ENCODE measurements at places on chromosomes 16 and 17. TPM values are rescaled to one million over a fixed set of nuclear protein-coding genes. Genes with fewer than 3 reads are reported as not detected.

DNA sequence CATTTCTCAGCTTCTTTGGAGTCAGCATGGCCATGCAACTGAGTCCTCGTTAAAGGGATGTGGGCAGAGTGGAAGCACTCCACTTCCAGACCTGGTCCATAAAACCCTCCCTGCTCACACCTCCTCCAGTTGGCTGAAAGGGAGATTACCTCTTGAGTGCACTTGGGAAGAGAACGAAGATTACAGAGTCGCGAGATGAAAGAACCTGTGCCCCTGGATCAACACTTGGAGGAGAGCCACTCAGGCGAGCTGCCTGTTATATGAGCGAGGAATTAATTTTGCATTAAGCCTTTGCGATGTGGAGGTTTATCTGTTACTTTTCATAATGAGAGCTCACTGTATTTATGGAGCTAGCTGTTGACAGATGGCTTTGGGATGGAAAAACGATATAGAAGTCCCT lies 147.9 kb downstream of the MAF start:
- no peak for DNase-seq
- H3K27me3 ChIP-seq = no peaks in the 10 kb centered on the region
- no peaks in the 10 kb centered on the region for H3K4me1 ChIP-seq
- H3K27ac ChIP-seq = no peak overlapping the region

AURKB gene
- 3.7 TPM for total RNA-seq

GRCh38 chr17:45763182-45763581 lies 20.9 kb upstream of the CRHR1 start:
- H3K4me3 ChIP-seq = no peak overlapping the region
- H3K36me3 ChIP-seq = no peaks in the 10 kb centered on the region
- no peaks in the 10 kb centered on the region for H3K27me3 ChIP-seq
- no peak for DNase-seq
- no peaks in the 10 kb centered on the region for H3K4me1 ChIP-seq
- H3K27ac ChIP-seq = no peak overlapping the region

USP36 gene
- 48.1 TPM for total RNA-seq

DNA sequence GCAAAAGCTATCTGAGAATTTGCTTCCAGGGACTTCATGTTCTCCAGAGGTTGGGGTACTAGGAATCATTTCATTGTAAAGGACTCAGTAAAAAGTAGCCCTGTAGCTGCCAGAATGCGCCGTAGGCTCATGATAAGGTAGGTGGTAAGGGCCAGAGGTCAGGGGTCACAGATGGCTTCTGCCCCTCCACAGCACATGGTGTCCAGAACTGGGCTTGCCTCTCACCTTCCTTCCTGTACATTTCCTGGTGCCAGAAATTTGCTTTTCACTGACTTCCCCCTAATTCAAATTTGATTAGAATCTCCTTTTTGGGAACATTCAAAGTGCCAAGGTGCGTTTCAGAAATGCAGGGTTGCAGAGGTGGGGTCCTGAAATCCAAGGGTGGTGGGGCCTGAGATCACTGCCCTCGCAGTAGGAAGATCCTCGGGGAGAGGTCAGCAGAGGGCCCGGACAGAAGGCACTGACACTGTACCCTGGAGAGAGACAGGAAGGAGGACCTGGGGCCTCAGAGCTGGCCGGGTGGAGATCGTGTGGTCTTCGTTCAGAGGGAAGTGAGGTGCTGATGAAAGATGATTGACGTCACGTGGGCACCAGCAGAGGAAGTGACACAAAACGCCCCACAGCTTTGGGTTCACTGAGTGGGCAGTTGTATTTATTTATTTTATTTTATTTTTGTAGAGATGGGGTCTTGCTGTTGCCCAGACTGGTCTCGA lies 25.5 kb upstream of the METRNL start:
- peaks cover 26% of the 10 kb centered on the region for H3K4me1 ChIP-seq
- no peak for DNase-seq
- H3K36me3 ChIP-seq = no peaks in the 10 kb centered on the region
- H3K4me3 ChIP-seq = no peak overlapping the region
- H3K27me3 ChIP-seq = no peaks in the 10 kb centered on the region
- H3K27ac ChIP-seq = no peak overlapping the region

GPR179 gene
- 0.10 TPM for total RNA-seq

GRCh38 chr17:7553356-7553755 lies 4.5 kb downstream of the TNFSF12 start:
- no peaks in the 10 kb centered on the region for H3K36me3 ChIP-seq
- no peak for DNase-seq
- H3K4me1 ChIP-seq = peaks cover 13% of the 10 kb centered on the region
- no peak overlapping the region for H3K27ac ChIP-seq
- no peak overlapping the region for H3K4me3 ChIP-seq
- no peaks in the 10 kb centered on the region for H3K27me3 ChIP-seq

DNA sequence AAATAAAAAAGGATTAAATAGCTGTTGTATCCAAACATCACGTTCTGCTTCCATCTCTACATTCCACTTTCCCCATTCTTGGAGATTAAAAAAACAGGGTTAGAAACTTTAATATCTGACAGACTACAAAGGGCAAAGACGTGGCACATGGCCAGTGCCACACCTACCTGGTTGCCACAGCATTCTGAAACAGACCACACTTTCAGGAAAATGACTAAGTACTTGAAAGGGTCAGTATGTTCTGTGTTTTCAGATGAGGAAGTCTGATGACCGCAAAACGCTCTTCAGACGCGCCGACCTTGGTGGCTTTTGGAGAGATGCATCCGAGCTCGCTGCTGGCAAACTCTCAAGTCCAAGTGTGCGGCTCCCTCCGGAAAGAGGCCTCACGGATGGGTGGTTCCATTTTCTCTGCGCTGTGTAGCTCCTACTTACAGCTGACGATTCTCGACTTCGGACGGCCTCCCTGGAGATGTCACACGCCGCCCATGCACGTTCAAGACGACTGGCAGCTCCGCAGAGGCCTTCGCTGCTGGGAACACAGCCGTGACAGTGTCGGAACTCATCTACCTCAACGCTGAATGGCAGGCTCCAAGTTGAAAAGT lies 15.5 kb downstream of the MAP1LC3B start:
- no peaks in the 10 kb centered on the region for H3K4me1 ChIP-seq
- no peak overlapping the region for H3K27ac ChIP-seq
- H3K36me3 ChIP-seq = peaks cover 49% of the 10 kb centered on the region
- peak; percentile 80 for DNase-seq
- no peaks in the 10 kb centered on the region for H3K27me3 ChIP-seq

GRCh38 chr17:56887105-56887504 lies 26.7 kb downstream of the TRIM25 start:
- H3K36me3 ChIP-seq = no peaks in the 10 kb centered on the region
- H3K27ac ChIP-seq = no peak overlapping the region
- DNase-seq = peak; percentile 4
- H3K4me1 ChIP-seq = no peaks in the 10 kb centered on the region

- no peaks in the 10 kb centered on the region for H3K4me1 ChIP-seq
- H3K4me3 ChIP-seq = no peak overlapping the region
- no peaks in the 10 kb centered on the region for H3K36me3 ChIP-seq
- peaks cover 4% of the 10 kb centered on the region for H3K27me3 ChIP-seq
Observed at GRCh38 chr17:79174905-79175856, 100.6 kb downstream of the ENGASE start.

DNA sequence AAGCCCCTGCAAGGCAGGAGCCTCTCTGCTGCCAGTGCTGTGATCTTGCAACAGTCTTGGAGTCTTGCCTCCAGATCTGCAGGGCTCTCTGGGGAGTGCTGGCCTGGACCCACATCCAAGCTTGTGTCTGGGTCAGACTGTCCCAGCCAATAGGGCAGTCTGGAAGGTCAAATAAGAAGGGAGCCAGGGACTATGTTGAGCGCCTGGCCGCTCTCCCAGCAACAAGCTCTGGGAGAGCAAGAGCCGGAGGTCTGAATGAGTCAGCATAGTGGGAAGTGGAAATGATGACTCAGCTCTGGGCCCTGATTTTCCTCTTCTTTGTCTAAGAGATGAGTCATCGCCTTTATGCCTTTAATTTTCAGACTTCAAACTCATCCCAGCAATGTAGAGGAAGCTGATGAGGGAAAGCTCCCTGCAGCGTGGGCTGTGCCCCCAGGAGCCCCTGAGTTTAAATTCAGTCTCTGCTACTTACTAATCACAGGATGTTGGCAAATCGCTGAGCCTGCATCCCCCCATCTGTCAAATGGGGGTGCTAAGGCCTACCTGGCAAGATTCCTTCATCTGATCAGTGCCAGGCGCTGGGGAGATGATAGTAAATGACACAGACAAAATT lies 43.6 kb upstream of the HAPSTR1 start:
- no peaks in the 10 kb centered on the region for H3K27me3 ChIP-seq
- no peaks in the 10 kb centered on the region for H3K36me3 ChIP-seq
- H3K27ac ChIP-seq = peak overlapping the region; percentile 92
- H3K4me3 ChIP-seq = no peak overlapping the region

VMP1 gene
- 288 TPM for total RNA-seq

DNA sequence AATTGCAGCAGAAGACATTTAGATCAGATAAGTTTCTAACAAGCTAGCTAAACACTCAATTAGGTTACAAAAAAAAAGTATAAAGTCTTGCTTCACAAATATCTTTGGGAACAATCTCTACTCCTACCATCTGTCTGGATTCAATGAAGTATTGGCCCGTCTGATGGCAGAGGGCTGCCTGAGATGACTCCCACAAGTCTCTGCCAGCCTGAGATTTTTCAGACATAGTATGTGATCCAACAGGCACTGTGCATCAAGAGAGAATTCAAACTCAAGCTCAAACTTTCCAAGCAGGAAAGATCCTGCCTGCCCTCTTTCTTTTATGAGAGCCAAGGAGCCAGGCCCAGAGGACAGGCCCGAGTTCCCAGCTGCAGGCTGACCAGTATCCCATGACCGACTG lies 22.6 kb downstream of the SLC39A11 start:
- H3K36me3 ChIP-seq = no peaks in the 10 kb centered on the region
- H3K4me3 ChIP-seq = no peak overlapping the region
- peaks cover 19% of the 10 kb centered on the region for H3K4me1 ChIP-seq
- DNase-seq = no peak

EZH1 gene
- total RNA-seq = 15.2 TPM

GRCh38 chr17:550463-551180 lies 164.0 kb downstream of the VPS53 start:
- peaks cover 9% of the 10 kb centered on the region for H3K36me3 ChIP-seq
- peak overlapping the region; percentile 76 for H3K27ac ChIP-seq
- no peak overlapping the region for H3K4me3 ChIP-seq
- no peaks in the 10 kb centered on the region for H3K27me3 ChIP-seq
